ENCODE measurements at places on chromosomes 5 and 9.

DNA sequence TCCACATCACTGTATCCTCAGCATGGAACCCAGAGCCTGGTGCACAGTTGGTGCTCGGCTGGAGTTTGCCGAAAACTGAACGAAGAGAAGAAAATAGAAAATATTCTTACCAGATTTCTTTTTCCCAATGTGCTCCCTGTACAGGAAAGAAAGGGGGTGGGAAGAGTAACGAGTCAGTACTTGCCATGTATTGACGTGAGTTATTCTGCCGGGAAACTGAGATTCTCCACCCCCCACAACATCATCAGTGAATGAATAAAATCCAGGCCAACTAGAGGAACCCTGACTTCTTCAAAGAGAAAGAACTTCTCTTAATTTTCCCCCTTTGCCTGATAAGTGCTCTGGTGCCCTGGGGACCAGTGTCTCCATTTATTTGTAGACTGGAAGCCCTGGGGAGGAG is 80.6 kb downstream of the SH3PXD2B start:
- H3K27ac ChIP-seq = no peak overlapping the region
- H3K36me3 ChIP-seq = peaks cover 48% of the 10 kb centered on the region
- no peak overlapping the region for H3K4me3 ChIP-seq
- H3K4me1 ChIP-seq = no peaks in the 10 kb centered on the region
- DNase-seq = no peak
- H3K27me3 ChIP-seq = no peaks in the 10 kb centered on the region

- H3K4me3 ChIP-seq = no peak overlapping the region
- no peak for DNase-seq
These were observed 2.0 kb upstream of the MEIKIN start for GRCh38 chr5:131947445-131947844.

DNA sequence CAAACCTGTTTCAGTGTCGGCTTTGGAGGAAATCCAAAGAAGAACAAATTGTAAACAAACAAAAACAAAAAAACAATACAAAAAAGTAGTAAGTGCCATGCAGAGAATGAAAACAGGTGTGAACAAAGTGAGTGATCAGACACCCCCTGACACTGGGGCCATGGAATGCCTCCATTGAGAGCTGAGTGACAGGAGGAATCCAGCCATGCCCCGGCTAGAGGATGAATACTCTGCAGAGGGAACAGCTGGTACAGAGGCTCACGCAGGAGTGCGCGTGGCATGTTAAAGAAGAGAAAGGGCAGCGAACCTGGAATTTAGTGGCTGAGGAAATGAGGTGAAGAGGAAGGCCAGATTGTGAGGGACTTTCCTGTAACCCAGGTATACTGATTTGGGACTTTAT is 15.5 kb upstream of the CCNJL start:
- DNase-seq = no peak
- no peaks in the 10 kb centered on the region for H3K36me3 ChIP-seq
- H3K27me3 ChIP-seq = no peaks in the 10 kb centered on the region
- H3K27ac ChIP-seq = no peak overlapping the region

DNA sequence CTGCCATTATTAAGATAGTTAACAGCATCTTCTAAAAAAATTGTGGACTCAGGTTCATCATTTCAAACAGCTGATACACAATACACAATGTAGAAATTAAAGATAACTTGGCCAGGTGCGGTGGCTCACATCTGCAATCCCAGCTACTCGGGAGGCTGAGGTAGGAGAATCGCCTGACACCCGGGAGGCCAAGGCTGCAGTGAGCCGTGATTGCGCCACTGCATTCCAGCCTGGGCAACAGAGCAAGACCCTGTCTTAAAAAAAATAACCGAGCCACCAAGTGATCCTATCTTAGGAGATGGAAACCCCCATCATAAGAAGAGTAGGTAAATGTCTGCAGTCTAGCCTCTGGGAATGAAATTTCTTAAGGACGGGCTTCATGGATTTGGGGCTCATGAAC is 241.7 kb downstream of the PIK3R1 start:
- H3K36me3 ChIP-seq = peaks cover 12% of the 10 kb centered on the region
- no peak for DNase-seq
- H3K27me3 ChIP-seq = no peaks in the 10 kb centered on the region
